Glomerular endothelial cell (primary cell): ENCODE measurements at places on chromosomes 5 and 9. TPM values are rescaled to one million over a fixed set of nuclear protein-coding genes. Genes with fewer than 3 reads are reported as not detected.
A peak's percentile ranks its signal among the peaks of the same experiment; 100 is the strongest.

The ALDOB gene
- total RNA-seq, result not detected in 2 replicates

The GMCL2 gene
- total RNA-seq, result not detected in 2 replicates

The HNRNPA0 gene
- 10.2 and 15.0 TPM in 2 replicates for total RNA-seq

The GRXCR2 gene
- total RNA-seq, result not detected in 2 replicates

The REEP2 gene
- 7.6 and 13.5 TPM in 2 replicates for total RNA-seq

The LRRC19 gene
- total RNA-seq, result not detected in 2 replicates

The FAM221B gene
- not detected in 2 replicates for total RNA-seq

DNA sequence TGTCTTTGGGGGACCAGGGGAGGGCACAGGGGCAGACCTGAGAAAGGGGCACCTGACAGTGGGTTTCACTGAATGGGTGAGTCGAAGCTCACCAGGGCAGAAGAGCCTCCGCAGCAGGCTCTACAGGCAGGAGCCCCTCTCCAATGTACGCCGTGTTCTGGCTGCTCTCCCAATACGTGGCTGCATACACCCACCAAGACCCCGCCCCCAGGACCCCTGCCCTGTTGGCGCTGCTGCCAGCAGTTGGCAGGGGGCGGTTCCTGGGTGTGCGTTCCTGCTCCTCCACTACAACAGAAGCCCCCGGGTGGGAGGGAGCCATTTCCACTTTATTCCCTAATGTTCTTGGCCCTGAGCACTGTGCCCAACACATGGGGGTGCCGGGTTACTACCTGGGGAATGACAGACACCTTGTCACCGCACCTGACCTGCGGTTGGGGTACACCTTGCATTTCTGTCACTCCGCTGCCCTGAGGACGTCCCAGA is 30.3 kb downstream of the SARDH start:
- no peak for DNase-seq

GRCh38 chr5:40268088-40268487 is 411.6 kb upstream of the PTGER4 start:
- DNase-seq, result no peak

DNA sequence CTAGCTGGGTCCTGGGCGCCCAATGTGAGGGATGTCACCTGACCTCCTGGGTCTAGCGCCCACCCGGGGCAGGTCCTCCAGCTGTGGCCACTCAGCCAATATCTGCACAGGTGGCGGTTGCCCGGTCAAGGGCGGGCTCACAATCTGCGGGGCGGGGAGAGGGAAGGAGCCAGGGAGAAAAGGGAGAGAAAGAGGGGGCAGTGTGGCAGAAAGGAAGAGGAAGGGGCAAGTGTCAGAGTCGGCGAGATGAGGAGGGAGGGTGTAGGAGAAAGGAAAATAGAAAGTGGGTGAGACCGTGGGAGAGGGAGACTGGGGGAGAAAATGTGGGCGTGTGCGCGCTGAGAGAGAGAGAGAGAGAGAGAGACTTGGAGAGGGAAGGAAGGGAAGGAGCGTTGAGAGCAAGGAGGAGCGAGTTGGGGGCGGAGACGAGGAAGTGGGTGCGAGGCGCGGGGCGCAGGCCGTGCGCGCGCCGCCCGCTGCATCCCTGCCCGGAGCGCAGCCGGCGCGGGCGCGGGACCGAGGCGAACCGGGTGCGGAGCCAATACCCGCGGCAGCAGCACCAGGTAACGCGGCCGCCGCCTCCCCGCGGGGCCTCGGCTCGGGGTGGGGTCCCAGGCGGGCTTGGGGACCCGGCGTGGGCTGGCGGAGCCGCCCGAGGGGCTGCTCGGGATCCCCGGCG is at the start of gene HRH2:
Gene HRH2 (plus strand): TSS at position 479 of the 679 bp plus-strand sequence. CDS start 25,163 bp downstream, outside the sequence.
- no peak for DNase-seq

DNA sequence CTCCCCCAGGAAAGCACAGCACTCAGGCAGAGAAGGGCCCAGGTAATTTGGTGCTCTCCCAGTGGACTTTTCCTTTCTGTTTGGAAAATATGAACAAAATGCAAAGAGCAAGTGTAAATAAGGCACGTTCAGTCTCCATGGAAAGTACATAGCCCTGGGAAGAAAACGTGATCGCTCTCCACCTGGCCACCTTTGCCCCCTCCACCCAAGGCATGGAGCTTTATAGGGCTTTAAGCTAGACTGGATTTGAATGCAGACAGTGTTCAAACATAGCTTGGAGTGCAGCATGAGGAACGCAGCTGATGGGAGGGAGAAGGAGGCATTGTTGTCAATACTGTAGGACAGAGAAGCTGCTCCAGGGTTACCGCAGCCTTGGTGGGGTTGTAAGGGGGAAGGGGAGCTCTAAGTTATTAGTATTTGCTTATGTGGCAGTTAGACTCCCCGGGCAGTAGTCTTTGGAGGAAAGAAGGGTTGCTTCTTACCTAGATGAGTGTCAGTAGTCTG is 500.2 kb downstream of the SPOCK1 start:
- no peak for DNase-seq

DNA sequence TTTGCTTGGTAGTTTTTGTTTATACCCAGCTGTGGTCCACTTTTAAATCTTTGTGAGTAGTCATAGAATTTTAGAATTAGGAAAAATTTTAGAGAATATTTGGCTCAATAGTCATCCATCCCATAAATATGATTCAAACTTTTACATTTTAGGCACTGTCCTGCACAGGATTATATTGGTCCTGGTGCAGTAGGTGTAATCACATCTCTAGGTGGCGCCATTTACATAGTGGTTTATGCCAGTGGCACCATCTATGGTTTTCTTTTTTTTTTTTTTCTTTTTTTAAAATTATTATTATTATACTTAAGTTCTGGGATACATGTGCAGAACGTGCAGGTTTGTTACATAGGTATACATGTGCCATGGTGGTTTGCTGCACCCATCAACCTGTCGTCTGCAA is 260.7 kb upstream of the KCNN2 start:
- peak; percentile 31 for DNase-seq

DNA sequence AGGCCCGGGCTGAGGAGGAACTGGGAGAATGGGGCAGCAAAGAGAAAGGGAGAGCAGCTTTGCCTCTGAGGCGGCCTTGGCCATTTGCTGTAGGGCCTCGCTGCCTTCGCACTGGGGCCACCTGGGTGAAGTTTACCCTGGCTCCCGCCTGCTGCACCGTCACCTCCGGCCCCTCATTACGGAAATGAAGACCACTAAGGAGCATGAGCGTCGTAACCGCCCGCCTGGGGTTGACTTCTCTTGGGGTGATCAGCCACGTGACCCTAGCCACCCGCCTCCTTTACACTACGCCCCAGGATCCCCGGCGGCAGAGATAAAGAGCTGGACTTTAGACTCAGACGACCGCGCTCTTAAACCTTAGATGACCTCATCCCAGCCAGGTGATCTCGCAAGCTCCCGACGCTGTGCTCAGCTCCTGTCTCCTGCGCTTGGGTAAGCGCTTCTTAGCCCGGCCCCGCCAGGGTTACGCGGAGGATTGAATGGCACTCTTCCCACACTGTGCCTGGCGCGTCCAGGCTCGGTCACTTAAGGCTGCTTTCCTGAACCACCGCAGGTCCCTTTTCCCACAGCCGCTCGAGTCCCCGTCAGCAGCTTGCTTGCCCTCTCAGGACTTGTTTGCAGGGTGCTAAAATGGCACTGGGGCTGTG is 107.9 kb upstream of the LARP1 start:
- DNase-seq, result no peak
